ENCODE measurements at places on chromosomes 3 and 15.

DNA sequence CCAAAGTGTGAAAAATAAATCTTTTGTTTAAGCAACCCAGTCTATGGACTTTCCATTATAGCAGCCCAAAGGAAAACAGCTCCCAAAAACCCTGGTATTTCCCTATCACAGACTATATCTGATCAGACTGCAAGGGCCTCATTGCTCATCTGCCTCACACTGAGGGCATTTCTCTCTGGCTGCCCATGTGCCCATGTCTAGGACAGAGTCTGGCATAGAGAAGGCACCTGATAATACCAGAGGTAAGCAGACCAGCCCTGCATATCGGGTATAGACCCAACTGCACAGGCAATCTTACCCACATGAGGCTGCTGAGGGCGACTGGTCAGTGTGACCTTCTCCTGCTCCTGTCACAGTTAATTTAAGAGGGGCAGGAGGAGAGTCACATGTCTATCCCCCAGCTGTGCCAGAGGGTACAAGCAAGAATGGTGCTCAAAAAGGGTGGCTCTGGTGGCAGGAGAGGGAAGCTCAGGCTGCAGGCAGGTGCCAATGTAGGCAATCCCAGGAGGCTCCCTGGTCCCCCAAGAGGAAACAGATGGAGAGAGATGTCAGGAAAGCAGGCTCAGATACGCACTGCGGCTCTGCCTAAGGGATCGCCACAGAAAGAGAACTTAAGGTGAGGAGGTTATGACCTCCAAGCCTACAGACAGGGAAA lies 3.1 kb downstream of the CSRNP1 start:
- DNase-seq: no peak

GRCh38 chr3:105352976-105353375 lies 13.7 kb upstream of the ALCAM start:
- no peak for DNase-seq

- no peak for DNase-seq
Measured at GRCh38 chr3:48306860-48307530, 26.5 kb downstream of the SPINK8 start.

DNA sequence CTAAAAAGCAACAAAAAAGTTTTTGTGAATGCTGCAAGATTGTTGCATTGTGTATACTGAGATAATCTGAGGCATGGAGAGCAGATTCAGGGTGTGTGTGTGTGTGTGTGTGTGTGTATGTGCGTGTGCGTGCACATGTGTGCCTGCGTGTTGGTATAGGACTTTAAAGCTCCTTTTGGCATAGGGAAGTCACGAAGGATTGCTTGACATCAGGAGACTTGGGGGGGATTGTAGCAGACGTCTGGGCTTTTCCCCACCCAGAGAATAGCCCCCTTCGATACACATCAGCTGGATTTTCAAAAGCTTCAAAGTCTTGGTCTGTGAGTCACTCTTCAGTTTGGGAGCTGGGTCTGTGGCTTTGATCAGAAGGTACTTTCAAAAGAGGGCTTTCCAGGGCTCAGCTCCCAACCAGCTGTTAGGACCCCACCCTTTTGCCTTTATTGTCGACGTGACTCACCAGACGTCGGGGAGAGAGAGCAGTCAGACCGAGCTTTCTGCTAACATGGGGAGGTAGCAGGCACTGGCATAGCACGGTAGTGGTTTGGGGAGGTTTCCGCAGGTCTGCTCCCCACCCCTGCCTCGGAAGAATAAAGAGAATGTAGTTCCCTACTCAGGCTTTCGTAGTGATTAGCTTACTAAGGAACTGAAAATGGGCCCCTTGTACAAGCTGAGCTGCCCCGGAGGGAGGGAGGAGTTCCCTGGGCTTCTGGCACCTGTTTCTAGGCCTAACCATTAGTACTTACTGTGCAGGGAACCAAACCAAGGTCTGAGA lies 4.7 kb downstream of the BHLHE40 start:
- DNase-seq: peak; percentile 73

DNA sequence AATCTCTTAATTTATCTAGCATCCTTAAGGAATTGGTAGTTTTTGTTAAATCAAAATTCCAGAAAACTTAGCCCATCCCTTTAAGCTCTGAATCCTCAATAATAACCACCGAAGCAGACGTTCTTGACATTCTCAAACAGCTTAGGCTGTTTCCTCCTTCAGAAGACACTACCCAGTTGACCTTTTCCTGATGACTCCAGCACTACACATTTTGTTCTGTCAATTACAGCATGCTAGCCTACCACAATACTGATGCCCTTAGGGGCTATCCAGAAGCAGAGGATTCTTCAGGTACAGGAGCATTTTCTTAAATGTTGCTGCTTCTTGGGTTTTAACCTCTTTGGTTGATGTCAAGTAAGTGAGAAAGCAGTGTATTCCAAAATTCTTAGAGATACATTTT lies 33.4 kb downstream of the ETV5 start:
- no peak for DNase-seq

DNA sequence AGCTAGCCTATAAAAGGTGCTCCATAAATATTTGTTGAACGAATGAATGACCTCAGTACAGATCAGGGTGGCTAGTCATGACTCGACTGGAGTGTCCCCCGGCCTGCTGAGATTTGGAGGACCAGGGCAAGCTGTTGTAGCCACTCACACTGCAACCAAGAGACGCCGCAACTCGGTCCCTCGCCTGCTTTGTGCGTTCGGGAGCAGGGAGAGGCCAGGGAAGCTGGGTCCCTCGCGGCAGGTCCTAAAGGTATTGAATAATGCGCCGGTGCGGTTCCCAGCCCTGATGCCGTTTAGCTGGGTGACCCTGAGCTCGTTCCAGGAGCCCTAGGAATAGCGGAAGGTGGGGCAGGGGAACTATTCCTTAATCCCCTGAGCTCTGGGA lies 1.8 kb downstream of the IGDCC4 start:
- no peak for DNase-seq

- no peak for DNase-seq
Measured at GRCh38 chr15:66592505-66593218, 26.9 kb upstream of the LCTL start.
